ENCODE measurements at places on chromosomes 6 and 20.

DNA sequence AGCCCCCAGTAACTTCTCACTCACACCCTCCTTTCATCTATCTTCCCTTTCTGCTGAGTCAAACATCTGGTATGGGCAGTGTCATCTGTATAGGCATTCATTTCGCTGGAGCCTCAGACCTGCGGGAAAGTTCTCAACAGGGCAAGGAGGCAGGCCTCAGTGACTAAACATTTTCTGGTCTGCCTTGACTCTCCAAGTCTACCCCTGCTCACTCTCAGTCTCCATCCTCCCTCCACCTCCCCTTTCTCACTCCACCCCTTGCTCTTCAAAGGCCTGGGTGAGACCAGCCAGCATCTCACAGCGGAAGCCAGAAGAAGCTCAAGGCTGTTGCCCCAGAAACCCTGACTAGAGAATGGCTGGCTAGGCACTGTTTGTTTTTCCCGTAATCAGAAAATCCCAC, 105.0 kb upstream of the BEND6 start:
- DNase-seq: no peak

DNA sequence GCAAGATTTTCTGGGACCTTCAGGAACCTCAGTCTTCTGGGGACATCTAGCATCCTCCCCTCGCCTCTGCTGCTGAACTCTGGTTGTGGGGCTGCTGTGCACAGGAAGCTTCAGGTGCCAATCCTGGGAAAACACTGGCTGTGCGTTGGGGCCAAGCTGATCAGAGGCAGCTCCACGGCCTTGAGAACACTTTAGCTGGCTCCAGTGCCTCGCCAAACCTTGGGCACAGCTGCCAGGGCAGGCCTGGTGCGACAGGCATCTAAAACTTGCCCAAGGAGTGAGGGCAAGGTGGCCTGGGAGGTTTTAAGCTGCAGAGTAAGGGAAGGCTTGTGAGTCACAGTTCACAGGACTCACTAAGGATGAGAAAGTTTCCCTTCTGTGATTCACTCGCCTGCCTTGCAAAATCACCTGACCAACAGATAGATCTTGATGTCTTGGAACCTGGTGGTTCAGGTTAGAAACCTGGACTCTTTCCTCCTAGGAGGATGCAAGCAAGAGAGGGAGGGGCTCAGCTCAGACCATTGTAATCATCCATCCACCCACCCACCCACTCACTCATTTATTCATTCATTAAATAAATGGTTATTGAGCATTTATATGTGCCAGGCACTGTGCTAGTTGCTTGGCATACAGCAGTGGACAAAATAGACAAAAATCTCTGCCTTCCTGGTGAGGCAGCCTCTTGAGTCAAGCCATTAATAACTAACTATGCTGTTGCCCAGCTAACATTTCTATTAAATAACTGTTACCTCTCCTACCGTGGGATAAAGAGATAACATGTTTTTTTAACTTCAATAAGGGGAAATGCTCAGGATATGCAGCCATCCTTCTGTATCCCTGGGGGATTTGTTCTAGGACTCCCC, 2.5 kb upstream of the SPATS1 start:
- DNase-seq: no peak

- no peak for DNase-seq
These were observed 1.7 kb upstream of the AIG1 start for GRCh38 chr6:143058987-143059386.

- no peak for DNase-seq
These were observed 64.9 kb downstream of the YTHDF1 start for GRCh38 chr20:63150911-63151531.

DNA sequence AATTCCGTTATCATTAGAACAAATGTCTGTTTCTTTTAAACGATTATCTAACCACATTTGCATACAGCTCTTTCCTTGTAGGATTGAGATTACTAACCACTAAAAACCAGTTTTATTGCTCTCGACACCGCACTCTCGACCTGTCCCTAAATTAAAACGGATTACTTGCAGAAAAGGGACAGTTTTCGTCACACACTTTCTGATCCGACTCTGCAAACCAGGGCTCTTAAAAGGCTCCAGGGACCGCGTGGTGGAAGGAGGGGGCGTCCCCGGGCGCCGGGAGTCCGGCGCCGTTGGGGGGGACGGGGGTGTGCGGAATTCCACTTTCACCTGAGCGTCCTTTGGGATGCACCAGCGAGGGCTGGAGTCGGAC, 731 bp downstream of the MAK start:
- DNase-seq: no peak

DNA sequence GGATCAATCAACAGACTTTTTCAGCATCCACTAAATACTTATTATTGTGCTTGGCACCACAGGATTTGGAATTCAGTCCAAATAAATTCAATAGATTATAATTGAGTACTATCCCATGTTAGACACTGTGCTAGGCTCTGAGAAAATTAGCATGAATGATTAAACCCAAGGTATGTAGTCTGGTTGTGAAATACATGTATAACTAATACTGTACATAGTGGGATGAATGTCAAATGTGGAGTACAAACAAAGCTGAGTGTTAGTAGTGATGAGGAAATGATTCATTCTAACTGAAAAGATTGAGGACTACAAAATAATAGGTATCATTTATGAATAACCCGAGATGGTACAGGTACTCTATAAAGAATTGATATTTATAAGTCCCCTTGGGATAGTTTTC, 111.9 kb upstream of the FLRT3 start:
- DNase-seq: no peak

DNA sequence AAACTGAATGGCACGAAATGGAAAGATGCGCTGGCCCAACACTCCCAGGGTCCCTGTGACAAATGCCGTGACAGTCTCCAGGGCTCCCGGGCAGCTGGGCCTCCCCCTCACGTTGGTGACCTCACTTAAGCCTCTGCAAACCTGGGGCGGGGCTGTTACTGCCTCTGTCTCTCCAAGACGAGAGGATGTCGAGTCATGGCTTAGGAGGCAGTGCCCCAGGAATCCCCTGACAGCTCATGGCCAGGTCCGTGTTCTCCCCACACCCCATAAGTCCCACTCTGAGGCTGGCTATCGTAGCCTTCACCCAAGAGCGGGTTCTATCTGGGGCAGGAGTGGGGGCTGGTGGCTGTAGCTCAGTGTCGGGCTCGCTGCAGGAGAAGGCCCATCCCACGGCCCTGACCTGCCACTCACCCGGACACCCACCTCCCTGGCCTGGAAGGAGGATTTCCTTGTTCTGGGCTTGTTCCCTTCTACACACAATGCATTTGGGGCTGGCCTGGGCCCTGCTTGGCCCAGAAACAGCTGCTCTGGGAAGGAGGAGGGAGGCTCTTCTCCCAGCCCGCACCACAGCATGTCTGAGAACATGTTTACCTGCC, 5.6 kb upstream of the RPS21 start:
- DNase-seq: no peak

DNA sequence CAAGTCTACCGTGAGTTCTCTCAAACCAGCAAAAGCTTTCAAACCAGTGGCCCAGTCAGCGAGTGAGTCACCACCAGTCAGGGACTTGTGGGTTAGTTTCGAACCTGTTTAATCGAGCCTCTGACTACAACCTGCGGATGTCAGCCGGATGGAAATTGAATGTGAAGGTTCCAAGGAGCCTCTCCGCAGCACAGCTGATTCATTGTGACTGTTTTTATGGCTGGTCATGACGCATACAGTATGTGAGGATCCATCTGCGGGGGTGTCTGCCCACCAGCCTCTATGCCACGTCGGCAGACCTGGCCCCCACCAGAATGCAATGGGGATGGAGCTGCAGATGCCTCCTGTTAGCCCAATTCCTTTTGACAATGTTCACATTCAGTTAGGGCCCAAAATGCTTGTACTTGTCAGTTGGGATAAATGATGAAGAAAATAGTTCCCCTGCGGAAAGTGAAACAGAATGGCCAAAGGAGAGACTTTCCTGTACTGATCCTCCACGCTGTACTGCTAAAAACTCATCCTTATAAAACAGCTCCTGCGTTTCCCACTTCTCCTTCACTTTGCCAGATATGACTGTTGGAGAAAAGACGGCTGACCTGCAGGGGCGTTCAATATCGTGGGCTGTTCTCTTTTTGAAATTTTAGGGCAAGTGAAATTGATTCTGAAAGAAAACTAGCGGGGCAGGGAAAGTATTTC, 206.6 kb downstream of the TFAP2B start:
- no peak for DNase-seq

GRCh38 chr6:17519120-17519519, 81.0 kb upstream of the FAM8A1 start:
- no peak for DNase-seq

DNA sequence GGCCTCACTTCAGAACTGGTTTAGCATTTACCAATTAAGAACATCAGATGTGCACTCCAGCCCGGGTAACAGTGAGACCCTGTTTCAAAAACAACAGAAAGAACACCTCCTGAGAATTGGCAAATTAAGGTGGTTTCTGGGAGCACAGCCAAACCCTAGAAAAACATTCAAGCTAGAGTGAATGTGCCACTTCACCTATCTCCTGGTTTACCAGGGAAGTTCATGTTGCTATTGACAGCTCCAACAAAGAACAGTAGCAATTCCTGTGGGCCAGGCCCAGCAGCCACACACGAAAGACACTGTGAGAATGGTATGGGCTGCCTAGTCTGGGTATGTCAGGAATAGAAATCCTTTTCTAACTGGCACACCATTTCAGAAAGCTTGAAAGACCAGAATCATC, 4.9 kb downstream of the POLR1C start:
- peak; percentile 51 for DNase-seq

DNA sequence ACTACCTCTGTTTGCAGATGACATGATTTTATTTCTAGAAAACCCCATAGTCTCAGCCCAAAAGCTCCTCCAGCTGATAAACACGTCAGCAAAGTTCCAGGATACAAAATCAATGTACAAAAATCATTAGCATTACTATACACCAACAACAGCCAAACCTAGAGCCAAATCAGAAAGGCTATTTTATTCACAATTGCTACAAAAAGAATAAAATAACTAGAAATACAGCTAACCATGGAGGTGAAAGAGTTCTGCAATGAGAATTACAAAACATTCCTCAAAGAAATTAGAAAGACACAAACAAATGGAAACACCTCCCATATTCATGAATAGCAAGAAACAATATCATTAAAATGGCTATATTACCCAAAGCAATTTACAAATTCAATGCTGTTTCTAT, 65.6 kb upstream of the HTR1E start:
- DNase-seq: no peak

DNA sequence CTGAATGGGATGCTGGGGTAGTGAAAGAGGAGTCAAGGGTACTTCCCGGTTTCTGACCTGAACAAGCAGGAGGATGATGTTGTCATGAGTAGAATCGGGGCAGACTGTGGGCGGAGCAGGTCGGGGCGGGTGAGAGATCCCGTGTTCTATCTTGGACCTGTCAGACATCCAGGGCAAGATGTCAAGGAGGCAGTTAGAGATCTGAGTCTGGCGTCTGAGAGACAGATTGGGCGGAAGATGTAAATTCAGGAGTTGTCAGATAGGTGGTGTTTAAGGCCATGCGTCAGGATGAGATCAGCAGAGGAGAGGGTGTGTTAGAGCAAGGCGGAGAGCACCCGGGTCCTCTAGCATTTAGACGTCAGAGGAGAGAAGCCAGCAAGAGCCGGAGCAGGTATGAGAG, 115.5 kb downstream of the DLGAP4 start:
- no peak for DNase-seq

- no peak for DNase-seq
These were observed 37.1 kb upstream of the FILIP1 start for GRCh38 chr6:75530696-75531095.

DNA sequence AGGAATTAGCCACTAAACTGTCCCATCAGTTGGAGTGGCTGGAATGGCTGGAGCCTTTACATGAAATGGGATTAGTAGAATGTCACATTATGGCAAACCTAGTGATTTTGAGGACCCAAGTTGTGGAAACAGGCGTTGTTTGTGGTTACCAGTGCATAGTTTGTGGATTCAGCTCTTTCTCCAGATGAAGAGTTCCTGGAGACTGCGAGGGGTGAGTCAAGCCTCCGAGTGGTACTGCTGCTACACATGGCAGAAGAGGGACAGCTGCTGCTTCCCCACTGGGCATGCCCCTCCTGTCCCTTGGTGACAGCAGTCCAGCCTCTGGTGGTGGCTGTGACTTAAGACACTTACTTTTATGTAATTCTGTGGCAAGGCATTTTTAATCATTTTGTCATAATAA, 94.2 kb upstream of the SCP2D1 start:
- no peak for DNase-seq

DNA sequence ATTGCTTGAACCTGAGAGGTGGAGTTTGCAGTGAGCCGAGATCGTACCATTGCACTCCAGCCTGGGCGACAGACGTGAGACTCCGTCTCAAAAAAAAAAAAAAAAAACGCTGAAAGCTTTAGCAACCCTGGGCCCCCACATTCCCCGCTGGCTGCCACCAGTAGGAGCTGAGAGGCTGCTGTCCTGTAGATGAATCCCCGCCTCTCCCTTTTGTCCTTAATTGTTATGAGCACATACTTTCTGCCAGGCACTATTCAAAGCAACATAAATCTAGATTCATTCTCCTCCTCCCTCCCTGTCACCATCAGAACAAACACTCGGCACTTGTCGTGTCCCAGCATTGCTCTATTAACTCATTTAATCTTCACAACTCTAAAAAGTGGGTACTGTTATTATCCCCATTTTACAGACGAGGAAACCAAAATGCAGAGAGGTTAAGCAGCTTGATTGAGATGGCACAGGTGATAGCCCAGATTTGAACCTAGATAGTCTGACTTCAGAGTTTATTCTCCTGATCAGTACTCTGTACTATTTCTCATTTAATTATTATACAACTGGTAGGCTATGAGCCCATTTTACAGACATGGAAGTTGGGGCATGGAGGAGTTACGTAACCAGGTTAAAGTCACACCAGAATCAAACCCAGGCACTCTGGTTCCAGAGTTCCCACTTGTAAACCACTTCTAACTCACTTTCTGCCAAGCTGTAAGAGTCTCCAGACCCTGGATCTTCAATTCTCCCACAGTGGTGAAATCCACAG, 97.4 kb downstream of the EYA2 start:
- DNase-seq: no peak

DNA sequence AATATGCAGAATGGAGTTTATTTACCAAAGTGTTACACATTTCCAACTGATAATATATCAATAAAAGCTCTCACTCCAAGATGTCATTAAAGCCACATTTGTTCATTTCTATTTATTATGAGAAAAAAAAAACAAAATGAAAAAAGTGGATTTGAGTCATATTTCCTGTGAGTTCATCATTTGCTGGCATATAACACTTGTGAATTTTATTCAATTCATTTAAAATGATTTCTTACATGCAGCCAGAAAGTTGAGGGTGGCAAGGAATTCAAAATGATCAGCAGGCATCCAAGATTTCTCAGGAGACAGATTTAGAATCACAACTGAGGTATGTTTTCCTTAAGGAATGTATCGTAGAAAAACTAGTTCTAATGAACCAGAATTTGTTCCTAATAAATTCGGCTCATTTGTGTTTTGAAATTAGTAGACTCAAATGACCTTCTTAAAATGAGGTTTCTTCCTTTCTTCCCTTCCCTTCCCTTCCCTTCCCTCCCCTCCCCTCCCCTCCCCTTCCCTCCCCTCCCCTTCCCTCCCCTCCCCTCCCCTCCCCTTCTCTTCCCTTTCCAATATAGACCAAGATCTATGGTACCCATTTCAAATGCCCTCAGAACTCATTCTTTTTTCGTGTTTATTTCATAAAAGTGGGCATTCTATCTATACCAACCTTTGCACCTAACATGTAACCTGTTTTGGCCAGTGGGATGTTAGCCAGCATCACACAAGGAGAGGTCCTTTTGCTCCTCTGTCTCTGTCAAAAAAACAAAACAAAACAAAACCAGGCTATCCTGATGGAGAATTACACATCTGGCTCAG, 357.9 kb upstream of the TSHZ2 start:
- no peak for DNase-seq

GRCh38 chr6:34657307-34657978, 39.1 kb downstream of the ILRUN start:
- peak; percentile 22 for DNase-seq
